Mesangial cell (primary cell): ENCODE measurements at places on chromosomes 4 and X. TPM values are rescaled to one million over a fixed set of nuclear protein-coding genes. Genes with fewer than 3 reads are reported as not detected.

ASB11 gene
- not detected in 2 replicates for total RNA-seq

TMEM31 gene
- total RNA-seq, result 0.25 TPM in 1 of 2 replicates, not detected in the other

NOX1 gene
- not detected in 2 replicates for total RNA-seq

LAP3 gene
- total RNA-seq, result 49.2 and 57.2 TPM in 2 replicates

ASMT gene
- 0.25 TPM in 1 of 2 replicates, not detected in the other for total RNA-seq

RBMXL3 gene
- not detected in 2 replicates for total RNA-seq

PDLIM3 gene
- total RNA-seq, result 17.8 and 21.6 TPM in 2 replicates

LIMCH1 gene
- total RNA-seq, result 0.81 and 9.1 TPM in 2 replicates

RTL5 gene
- total RNA-seq, result 1.1 and 2.7 TPM in 2 replicates

MAB21L2 gene
- 3.7 and 5.3 TPM in 2 replicates for total RNA-seq

MAGEA3 gene
- total RNA-seq, result not detected in 2 replicates

LINC00632 gene
- total RNA-seq, result 4.7 and 6.4 TPM in 2 replicates

DSPP gene
- total RNA-seq, result not detected in 2 replicates

TLR6 gene
- total RNA-seq, result 0.25 and 0.49 TPM in 2 replicates

MED14 gene
- 15.7 and 17.9 TPM in 2 replicates for total RNA-seq

UGT2B10 gene
- not detected in 2 replicates for total RNA-seq

CORIN gene
- 0.13 and 0.49 TPM in 2 replicates for total RNA-seq

USO1 gene
- total RNA-seq, result 27.0 and 32.6 TPM in 2 replicates

TCEAL2 gene
- 0.25 TPM in 1 of 2 replicates, not detected in the other for total RNA-seq
